ENCODE measurements at places on chromosomes 12 and 14.

- no peak for DNase-seq
Measured at GRCh38 chr14:93537951-93538350, 107.2 kb downstream of the UNC79 start.

DNA sequence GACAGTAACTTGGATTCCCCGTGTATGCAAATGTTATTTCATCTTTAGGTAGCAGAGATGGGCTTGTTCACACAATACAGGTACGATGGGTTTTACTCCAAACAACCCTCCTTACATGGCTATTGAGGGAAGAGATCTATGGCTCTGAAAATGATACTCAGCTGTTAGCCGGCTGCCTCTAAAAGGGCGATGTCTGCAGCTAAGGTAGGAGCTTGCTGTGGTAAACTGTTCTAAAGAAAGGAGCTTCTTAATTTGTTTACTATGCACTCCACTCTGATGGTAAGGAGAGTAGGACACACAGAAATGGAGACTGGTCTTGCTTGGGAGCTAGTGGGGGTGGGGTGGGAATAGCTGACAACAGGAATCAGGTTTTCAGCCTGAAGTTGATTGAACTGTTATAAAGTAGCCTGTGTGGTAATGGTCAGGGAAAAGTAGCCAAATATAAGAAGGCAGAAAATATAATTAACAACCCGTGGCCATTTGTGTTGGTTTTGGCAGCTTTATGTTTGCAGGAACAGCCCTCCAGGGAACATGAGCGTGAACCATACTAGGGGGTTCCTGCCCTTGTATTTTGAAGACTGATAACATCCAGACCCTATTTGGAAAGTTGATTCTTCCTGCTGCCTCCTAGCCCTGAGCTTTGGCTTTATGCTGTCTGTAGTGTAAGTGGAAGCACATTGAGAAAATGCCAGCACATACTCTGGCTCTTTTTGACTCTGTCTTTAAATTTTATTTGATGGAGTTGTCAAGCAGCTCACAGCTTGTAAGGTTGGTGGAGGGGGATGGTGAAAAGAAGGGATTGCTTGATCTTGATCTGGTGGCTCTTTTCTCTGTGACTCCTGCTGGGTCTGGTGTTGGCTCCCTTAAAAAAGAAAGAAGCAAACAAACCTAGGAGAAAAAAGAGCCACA lies 929.8 kb downstream of the DIO2 start:
- DNase-seq, result no peak

- DNase-seq, result peak; percentile 29
Measured at GRCh38 chr14:93331728-93332396, 974 bp downstream of the BTBD7 start.

DNA sequence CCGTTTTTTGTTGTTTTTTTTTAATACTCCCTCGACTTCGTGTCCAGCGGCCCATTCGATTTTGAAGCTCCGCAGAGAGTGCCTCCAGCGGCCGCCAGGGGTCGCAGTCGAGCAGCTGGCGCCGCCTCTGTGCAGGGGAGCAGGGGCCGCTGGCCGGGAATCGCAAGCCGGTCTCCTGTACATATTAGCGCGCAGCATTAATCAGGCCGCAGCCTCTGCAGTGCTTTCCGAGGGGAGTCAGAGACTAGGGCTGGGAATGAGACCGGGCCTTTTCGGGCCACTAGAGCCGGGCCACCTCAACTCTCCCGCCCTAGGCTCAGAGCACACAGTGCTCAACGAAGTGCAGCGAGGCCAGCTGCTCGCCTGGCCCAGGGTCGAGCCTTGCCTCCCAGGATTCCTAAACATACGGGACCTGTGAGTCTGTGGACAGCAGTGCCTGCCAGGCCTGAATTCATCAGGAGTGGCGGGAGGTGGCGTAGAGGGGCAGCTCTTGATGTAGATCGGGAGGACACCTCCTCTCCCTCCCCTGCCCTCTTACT lies 81.8 kb downstream of the EMP1 start:
- peak; percentile 56 for DNase-seq
